ENCODE measurements at places on chromosomes 12 and 14.

- DNase-seq = no peak
Measured at GRCh38 chr14:49942090-49942489, 49.2 kb downstream of the ARF6 start.

- peak; percentile 55 for DNase-seq
Measured at GRCh38 chr12:57477710-57478681, 1.7 kb downstream of the ARHGAP9 start.

DNA sequence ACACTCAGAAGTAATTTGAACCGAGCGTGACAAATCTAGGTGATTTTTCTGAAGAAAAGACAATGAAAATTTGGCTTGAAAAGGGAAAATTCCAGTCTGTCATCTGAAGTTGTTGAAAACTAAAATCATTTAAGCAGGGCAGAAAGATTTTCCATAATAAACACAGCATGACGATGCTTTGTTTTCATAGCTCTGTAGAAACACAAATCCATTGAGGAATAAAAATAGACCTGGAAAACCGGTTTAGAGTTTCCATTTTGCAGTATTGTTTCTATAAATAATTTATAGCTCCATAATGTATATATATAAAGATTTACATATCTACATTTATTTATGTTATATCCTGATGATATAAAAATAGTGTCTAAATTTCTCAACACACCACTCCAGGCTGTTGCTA, 1918.5 kb upstream of the FLRT2 start:
- DNase-seq = no peak

GRCh38 chr14:58747181-58747580, 109.4 kb downstream of the DACT1 start:
- peak; percentile 100 for DNase-seq

DNA sequence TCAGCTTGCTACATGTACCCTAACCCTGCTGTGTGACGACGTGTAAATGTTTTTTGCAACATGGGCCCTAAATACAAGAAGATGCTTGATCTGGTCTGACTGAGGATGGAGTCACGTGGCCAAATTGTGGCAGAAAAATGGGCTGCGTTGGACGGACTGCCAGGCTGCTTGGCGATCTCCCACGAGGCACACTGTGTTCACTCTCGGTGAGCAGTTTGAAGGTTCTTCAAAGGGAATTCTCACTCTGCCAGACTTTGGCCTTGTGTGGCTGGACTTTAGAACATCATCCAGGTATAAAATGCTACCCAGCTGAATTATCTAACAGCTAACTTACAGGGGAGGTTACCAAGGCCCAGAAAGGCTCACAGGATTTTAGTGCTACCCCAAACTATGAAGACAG, 85.1 kb downstream of the KDM2B start:
- no peak for DNase-seq
